ENCODE measurements at places on chromosomes 3 and 15. TPM values are rescaled to one million over a fixed set of nuclear protein-coding genes. Genes with fewer than 3 reads are reported as not detected.

DNA sequence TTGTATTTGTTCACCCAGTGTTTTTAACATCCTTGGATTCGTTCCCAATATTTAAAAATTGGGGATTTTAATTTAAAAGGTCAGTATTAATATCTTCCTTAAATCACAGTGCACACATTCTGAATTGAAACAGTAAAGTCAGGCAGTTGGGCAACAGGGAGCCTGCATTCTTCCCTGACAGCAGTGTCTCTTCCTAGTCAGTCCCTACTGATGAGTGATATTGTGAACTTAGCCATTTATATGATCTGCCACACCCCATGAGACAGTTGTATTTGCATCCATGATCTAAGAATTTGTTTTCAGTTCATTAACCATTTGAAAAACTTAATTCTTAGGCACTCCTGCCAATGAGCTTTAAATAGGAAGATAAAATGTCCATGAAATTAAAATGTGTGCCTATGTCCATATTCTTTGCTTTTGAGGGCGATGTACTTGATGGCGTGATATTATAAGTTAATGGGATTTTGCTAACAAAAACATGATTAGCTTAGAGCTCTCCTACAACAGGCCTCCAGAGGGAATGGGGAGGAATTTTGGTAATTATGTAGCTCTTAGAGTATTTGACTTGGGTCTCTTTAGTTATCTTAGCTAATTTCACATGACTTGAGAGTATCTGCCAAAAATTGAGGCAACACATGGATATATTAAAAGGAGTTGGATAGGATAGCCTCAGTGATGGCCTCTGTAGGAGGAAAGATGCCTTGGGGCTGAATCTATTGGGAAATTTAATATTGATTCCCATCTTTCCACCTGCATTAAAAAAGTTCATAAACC is 219.3 kb downstream of the PTPRG start:
- no peak overlapping the region for H3K4me3 ChIP-seq
- no peak for DNase-seq
- H3K27ac ChIP-seq = no peak overlapping the region
- no peaks in the 10 kb centered on the region for H3K4me1 ChIP-seq

GRCh38 chr3:112002096-112002971 is 3.6 kb downstream of the TAGLN3 start:
- no peak overlapping the region for H3K4me3 ChIP-seq
- DNase-seq = no peak

DNA sequence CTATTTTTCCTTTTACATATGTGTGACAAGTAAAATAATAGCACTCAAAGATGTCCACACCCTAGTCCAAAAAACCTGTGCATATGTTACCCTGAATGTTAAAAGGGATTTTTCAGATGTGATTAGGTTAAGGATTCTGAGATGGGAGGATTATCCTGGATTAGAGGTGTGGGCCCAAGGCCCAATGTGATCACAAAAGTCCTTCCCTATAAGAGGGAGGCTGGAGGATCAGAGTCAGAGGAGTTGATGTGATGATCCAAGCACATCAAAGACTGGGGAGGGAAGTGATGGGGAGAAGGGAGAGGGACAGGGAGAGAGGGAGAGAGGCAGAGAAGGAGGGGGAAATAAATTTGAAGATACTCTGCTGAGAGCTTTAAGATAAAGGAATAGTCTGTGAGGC is 512.6 kb downstream of the PLOD2 start:
- no peaks in the 10 kb centered on the region for H3K27me3 ChIP-seq
- H3K27ac ChIP-seq = no peak overlapping the region
- DNase-seq = no peak
- H3K4me3 ChIP-seq = no peak overlapping the region
- H3K4me1 ChIP-seq = no peaks in the 10 kb centered on the region
- no peaks in the 10 kb centered on the region for H3K36me3 ChIP-seq

DNA sequence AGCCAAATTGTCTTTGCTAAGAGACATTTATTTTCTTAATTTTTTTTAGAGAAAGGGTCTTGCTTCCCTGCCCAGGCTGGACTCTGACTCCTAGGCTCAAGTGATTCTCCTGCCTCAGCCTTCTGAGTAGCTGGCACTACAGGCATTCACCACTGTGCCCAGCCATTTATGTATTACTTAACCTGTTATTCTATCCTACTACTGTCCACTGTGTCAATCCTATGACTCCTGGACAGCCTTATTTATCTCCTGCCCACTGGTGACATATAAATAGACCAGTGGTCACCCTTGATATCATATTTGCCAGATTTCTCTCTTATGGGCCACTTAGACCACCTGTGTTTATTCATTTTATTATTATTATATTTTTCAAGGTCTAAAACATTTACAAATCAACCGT is 161.4 kb downstream of the ROBO1 start:
- H3K4me3 ChIP-seq = no peak overlapping the region
- H3K4me1 ChIP-seq = no peaks in the 10 kb centered on the region
- H3K27me3 ChIP-seq = no peaks in the 10 kb centered on the region
- H3K27ac ChIP-seq = no peak overlapping the region

GRCh38 chr3:37137516-37137915 is 36.9 kb downstream of the LRRFIP2 start:
- H3K4me1 ChIP-seq = peaks cover 43% of the 10 kb centered on the region
- peaks cover 14% of the 10 kb centered on the region for H3K36me3 ChIP-seq
- DNase-seq = no peak
- H3K4me3 ChIP-seq = no peak overlapping the region
- H3K27me3 ChIP-seq = no peaks in the 10 kb centered on the region
- H3K27ac ChIP-seq = no peak overlapping the region

DNA sequence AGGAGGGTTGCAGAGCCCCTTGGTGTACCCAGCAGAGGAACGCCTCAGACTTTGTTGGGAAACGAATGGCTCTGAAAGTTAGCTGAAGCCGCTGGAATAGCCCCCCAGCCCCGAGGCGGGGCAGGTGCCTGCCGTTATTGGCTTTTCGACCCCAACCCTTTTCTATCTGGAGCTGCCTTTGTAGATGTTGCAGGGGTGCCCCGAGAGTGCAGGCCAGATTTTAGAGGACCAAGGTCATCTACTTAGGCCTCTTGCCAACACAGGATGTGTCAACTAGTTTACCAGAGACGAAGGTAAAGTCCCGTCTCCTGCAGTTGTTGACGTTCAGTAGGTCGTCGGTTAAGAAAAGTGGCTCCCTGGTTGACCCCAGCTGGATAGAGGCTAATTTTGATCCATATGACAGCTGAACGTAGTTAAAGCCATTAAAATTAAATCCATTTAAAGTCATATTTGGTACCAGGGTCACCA is 579 bp upstream of the UBE3A start:
- peaks cover 12% of the 10 kb centered on the region for H3K4me1 ChIP-seq
- H3K36me3 ChIP-seq = peaks cover 33% of the 10 kb centered on the region
- DNase-seq = no peak
- peak overlapping the region; percentile 95 for H3K27ac ChIP-seq
- peak overlapping the region; percentile 97 for H3K4me3 ChIP-seq

DNA sequence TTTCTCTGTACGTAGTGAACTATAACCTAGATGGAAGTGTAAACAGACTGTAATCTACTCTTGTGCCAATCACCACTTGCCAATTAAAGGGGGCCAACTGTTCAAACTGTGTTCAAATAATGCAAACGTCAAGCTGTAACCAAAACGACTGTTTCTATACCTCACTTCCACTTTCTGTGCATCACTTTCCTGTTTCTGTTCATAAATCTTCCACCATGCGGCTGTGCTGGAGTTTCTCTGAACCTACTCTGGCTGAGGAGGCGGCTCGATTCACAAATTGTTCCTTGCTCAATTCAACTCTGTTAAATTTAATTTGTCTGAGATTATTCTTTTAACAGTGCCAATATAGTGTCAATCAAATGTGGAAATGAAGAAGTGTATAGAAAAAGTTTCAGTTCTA is 206.7 kb upstream of the TBC1D5 start:
- no peaks in the 10 kb centered on the region for H3K27me3 ChIP-seq
- DNase-seq = no peak
- H3K36me3 ChIP-seq = no peaks in the 10 kb centered on the region
- H3K27ac ChIP-seq = no peak overlapping the region
- no peak overlapping the region for H3K4me3 ChIP-seq

GRCh38 chr15:57122080-57122840 is 203.8 kb downstream of the TCF12 start:
- H3K27me3 ChIP-seq = no peaks in the 10 kb centered on the region
- no peak overlapping the region for H3K4me3 ChIP-seq
- H3K4me1 ChIP-seq = peaks cover 59% of the 10 kb centered on the region
- 0 out of 2 replicates have a peak, but pooled peaks cover 5% of the 10 kb centered on the region for H3K36me3 ChIP-seq
- peak overlapping the region; percentile 32 for H3K27ac ChIP-seq
- DNase-seq = peak; percentile 67

GRCh38 chr15:45873781-45874180 is 239.0 kb downstream of the SQOR start:
- DNase-seq = no peak
- peaks cover 19% of the 10 kb centered on the region for H3K4me1 ChIP-seq
- H3K27ac ChIP-seq = no peak overlapping the region
- H3K4me3 ChIP-seq = no peak overlapping the region
- no peaks in the 10 kb centered on the region for H3K27me3 ChIP-seq
- no peaks in the 10 kb centered on the region for H3K36me3 ChIP-seq

DNA sequence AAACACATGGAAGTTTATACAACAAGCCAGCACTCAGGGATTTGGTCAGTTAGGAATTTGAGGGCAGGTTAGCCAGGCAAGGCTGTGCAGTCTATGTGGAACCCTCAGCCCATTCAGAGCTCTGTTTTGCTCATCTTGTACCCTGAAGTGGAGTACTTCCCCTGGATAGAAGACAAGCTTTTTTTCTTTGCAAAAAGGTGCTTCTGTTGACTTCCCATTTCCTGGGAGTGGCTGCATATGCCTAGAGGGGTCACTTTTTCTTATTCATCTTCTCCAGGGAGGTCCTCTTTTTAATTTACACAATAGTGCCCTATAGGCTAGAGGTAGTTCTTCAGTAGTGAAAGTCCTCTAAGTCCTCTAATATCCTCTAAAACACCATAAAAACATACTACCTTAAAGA is 225.0 kb upstream of the P2RY1 start:
- no peak overlapping the region for H3K27ac ChIP-seq
- H3K4me1 ChIP-seq = no peaks in the 10 kb centered on the region
- H3K36me3 ChIP-seq = no peaks in the 10 kb centered on the region
- DNase-seq = no peak

GRCh38 chr3:116302087-116302747 is 143.1 kb downstream of the LSAMP start:
- H3K4me1 ChIP-seq = no peaks in the 10 kb centered on the region
- H3K4me3 ChIP-seq = no peak overlapping the region

DNA sequence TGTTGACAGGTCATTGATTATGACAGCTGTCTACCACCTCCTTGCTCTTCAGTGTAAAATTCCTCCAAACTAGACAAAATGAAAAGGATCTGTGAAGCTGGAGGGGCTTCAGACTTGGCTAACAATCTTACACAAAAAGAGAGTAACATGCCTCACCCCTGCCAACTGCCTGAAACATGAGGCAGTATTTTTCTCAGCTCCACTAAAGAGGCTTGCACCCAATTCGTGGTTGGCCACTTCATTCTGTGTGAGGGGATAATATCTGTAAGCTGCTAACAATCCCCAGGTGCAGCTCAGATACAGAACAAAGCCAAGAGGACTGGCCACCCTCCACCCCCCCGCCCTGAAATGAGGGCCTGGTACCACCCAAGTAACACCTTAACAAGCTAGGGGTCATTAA is 2.8 kb downstream of the MB21D2 start:
- no peak overlapping the region for H3K27ac ChIP-seq
- H3K4me1 ChIP-seq = peaks cover 19% of the 10 kb centered on the region

DNA sequence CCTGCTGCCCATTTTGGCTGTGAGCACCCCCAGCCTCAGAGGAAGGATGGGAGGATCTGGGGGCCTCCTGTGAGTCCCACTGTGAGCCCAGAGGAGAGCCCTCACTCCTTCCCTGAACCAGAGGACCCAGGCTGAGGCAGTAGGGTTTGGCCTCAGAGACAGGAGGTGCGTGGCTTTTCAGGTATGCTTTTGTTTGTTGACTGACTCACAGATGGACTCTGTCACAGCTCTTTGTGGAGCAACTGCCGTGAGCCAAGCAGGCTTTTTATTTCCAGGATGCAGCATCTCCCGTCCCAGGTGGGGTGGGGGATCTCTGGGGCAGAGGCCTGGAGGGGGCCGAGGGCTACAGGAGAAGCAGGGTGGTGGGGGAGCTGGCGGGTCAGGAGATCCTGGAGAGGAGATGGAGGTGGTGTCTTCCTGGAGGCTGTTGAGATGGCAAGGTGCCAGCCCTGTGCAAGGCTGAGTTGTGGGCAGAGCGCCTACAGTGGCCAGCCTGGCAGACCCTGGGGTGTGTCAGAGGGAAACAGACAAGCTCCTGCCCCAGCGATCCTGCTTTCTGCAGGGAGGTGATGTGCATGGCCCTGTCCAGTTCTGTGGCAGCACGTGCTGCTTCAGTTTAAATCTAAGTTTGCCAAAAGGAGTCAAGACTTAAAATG is 24.0 kb downstream of the PLXNA1 start:
- H3K4me1 ChIP-seq = peaks cover 10% of the 10 kb centered on the region
- H3K4me3 ChIP-seq = no peak overlapping the region
- H3K27ac ChIP-seq = no peak overlapping the region
- peaks cover 48% of the 10 kb centered on the region for H3K36me3 ChIP-seq
- no peaks in the 10 kb centered on the region for H3K27me3 ChIP-seq

- no peaks in the 10 kb centered on the region for H3K36me3 ChIP-seq
- no peak overlapping the region for H3K4me3 ChIP-seq
- DNase-seq = no peak
- H3K27ac ChIP-seq = no peak overlapping the region
- H3K4me1 ChIP-seq = no peaks in the 10 kb centered on the region
These were observed 386.2 kb upstream of the ARHGEF26 start for GRCh38 chr3:153734777-153735551.

DNA sequence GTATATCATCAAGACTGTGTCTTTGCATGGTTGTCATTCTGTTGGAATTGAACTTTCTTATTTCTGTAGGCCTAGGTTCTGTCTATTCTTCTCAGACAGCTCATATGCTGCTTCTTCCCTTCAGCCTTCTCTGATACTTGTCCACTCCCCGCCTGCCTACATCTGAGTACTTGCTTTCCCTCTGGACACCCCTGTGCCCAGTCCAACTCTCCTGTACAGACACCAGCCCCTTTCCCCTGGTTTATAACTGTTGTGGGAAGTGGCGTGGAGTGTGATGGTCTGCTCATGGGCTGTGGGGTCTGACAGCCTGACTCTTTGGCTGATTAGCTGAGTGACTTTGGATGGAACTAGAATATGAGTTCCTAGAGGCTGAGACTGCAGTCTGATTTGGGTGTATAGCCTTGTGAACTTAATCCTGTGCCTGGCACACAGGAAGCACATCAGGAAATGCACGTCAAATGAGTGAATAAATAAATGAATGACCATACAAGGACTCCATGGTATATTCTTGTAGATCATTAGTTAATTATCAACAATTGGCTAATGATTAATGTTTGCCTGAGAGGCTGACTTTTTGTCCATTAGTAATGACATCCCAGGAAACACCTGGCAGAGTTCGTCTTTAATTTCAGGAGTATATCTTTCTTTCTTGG is 11.8 kb downstream of the CACNA1D start:
- H3K4me3 ChIP-seq = no peak overlapping the region
- no peaks in the 10 kb centered on the region for H3K4me1 ChIP-seq
- no peak overlapping the region for H3K27ac ChIP-seq
- no peaks in the 10 kb centered on the region for H3K36me3 ChIP-seq
- DNase-seq = no peak

The LRTM1 gene
- total RNA-seq = not detected

The KCNMB2 gene
- not detected for total RNA-seq

The CCR9 gene
- not detected for total RNA-seq

The NEK4 gene
- total RNA-seq = 12.6 TPM

The SCN11A gene
- not detected for total RNA-seq

The PAK6 gene
- 0.09 TPM for total RNA-seq

The ZKSCAN7 gene
- 4.1 TPM for total RNA-seq

The STRC gene
- not detected for total RNA-seq

The SLC51B gene
- total RNA-seq = not detected

All from SJSA1 (cell line).